ENCODE measurements at places on chromosomes 11 and 22.

DNA sequence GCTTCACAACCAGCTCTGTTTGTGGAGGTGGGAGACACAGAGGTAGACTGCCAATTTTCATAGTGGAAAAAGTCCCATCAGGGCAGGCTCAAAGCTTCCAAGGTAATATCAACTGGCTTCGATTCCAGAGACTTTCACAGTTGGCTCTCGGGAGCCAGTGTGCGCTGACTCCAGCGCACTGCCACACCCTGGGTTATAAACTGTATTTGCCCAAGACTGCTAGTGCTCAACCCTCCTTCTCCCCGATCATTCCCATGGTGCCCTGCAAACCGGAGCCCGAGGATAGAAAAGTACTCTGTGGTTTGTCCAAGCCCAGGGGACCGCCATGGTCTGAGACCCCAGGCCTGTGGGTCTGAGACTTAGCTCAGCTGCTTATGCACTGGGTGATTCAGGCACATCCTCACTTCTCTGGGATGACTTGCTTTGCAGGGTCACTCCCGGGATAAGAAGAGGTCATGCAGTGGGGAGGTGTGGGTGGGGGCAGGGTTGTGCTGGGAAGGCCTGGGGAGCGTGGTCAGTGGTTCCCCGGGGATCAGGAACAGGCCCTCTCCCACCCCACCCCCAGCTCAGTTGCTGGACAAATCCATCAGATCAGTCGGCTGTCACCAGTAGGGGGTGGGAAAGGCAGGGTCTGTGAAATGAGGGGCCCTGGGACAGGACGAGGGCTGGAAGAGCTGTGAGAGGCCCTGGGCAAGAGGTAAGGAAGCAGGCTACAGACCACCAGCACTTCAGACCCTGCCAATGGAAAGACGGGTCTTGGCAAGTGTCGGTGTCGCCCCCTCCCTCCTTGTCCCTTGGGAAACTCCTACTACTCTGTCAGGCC lies 26.7 kb upstream of the PICK1 start:
- DNase-seq: no peak
- no peak overlapping the region for H3K4me3 ChIP-seq
- peaks cover 22% of the 10 kb centered on the region for H3K4me1 ChIP-seq
- no peak overlapping the region for H3K27ac ChIP-seq
- no peaks in the 10 kb centered on the region for H3K36me3 ChIP-seq
- H3K27me3 ChIP-seq: no peaks in the 10 kb centered on the region

DNA sequence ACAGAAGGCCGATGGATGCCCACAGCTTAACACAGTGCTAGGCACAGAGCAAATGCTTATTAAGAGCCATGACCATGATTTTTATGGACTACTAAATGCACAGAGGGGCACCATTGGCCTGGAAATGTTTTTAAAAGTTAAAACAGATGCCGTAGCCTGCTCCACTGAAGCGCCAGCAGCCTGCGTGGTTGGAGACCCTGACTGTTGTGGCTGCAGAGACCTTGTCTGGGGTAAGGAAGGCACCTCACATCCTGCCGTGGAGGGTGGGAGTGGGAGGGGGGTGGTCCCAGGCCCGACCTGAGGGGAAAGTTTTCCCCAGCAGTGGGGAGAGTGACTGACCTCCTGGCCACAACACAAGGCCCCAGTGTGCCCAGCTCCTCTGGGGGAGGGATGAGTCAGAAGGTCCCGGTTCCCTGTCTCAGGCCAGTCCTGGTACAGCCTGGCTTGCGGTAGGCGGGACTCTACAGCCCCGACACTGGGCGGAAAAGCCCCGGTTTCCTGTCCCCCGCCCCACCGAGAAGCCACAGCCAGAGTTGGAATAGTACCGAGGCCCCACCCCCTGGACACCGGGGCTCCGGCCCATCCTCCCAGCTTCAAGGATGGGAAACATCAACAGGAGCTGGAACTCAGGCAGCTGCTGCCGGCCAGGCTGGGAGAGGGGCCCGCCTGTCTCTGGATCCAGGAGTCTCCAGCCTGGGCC lies 7.0 kb downstream of the CHST1 start:
- no peak overlapping the region for H3K4me3 ChIP-seq
- H3K27me3 ChIP-seq: peaks cover 62% of the 10 kb centered on the region
- H3K27ac ChIP-seq: no peak overlapping the region

DNA sequence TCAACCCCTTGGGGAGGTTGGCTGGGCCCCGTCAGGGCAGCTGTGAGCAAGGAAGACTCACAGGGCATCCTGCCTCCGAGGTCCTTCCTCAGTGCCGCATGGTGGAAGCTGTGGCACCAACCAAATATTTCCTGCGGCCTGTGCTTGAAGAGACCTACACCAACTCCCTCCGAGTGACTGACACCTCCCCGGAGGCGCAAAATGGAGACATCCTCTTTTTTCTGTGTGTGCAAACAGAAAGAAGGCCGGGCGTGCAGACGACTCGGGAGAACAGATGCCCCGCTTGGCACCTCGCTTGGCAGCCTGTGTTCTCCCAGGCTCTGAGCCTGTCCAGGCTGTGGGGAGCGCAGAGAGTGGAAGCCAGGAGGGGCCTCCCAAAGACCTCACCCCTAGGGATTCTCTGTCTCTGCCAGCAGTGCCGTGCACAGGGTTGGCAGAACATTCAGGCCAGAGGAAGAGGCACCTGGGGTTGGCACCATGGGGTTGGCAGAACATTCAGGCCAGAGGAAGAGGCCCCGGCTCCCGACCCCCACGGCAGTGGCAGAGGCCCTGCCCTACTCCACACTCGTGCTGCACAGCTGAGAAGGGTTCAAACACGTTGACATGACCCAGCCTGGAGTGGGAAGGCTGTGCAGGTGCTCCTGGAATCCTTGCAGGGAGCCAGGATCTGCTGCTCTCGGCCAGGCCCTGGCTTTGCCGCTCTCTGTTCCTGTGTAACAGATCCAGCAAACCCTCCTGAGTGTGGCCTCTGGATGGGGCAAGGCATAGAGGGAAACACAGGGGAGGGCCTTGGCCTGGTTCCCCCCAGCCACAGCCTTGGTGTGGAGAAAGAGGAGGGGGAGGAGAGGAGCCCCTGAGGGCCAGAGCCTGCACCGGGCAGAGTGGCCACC lies 805.5 kb downstream of the BRD1 start:
- no peak overlapping the region for H3K4me3 ChIP-seq
- H3K27ac ChIP-seq: no peak overlapping the region
- no peaks in the 10 kb centered on the region for H3K36me3 ChIP-seq
- DNase-seq: no peak
- H3K4me1 ChIP-seq: no peaks in the 10 kb centered on the region
- no peaks in the 10 kb centered on the region for H3K27me3 ChIP-seq

GRCh38 chr11:16857186-16857585 lies 118.7 kb downstream of the C11orf58 start:
- peaks cover 9% of the 10 kb centered on the region for H3K4me1 ChIP-seq
- no peaks in the 10 kb centered on the region for H3K27me3 ChIP-seq
- H3K27ac ChIP-seq: no peak overlapping the region
- DNase-seq: peak; percentile 11
- H3K36me3 ChIP-seq: no peaks in the 10 kb centered on the region

GRCh38 chr11:65432686-65433582 lies 10.3 kb downstream of the NEAT1 start:
- no peak overlapping the region for H3K4me3 ChIP-seq
- peaks cover 9% of the 10 kb centered on the region for H3K36me3 ChIP-seq
- H3K27me3 ChIP-seq: no peaks in the 10 kb centered on the region
- DNase-seq: peak; percentile 69
- no peak overlapping the region for H3K27ac ChIP-seq
- peaks cover 48% of the 10 kb centered on the region for H3K4me1 ChIP-seq

- H3K4me1 ChIP-seq: no peaks in the 10 kb centered on the region
- H3K4me3 ChIP-seq: no peak overlapping the region
- no peak overlapping the region for H3K27ac ChIP-seq
- no peaks in the 10 kb centered on the region for H3K36me3 ChIP-seq
Measured at GRCh38 chr11:129637983-129638776, 177.5 kb upstream of the TMEM45B start.
